ENCODE measurements at places on chromosomes 7 and 10. TPM values are rescaled to one million over a fixed set of nuclear protein-coding genes. Genes with fewer than 3 reads are reported as not detected.
A peak's percentile ranks its signal among the peaks of the same experiment; 100 is the strongest.

- DNase-seq = peak; percentile 30
Measured at GRCh38 chr7:18119985-18120384, 92.3 kb upstream of the PRPS1L1 start.

DNA sequence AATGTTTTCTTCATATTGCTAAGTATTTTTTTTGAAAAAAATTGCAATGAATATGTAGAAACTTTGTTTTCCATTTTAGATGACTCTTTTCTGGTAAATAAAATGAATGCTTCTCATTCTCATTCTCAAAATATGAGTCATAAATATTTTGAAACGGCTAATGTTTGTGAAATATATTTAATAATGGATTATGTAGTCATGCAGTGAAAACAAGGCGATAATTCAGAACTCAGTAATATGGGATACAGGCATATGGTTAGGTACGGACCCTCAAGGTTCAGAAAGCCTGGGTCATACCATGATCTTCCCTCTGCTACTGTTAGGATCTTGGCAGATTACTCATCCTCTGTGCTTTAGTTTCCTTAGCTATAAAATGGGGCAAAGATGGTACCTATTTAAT lies 46.2 kb upstream of the SLC39A12 start:
- no peak for DNase-seq

GRCh38 chr7:101255796-101256195 lies 10.9 kb upstream of the FIS1 start:
- DNase-seq = peak; percentile 44

DNA sequence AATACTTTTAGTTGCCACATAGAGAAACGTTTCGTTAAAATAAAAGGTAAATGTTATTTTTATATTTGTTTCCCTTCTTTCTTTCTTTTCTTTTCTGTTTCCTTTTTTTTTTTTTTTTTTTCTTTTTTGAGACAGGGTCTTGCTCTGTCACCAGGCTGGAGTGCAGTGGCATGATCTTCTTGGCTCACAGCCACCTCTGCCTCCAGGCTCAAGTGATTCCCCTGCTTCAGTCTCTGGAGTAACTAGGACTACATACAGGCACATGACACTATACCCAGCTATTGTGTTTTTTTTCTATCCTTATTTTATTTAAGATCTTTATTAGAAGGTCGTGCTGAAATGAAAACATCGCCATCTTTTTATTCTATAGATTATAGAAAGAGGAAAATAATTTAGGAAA lies 661.8 kb upstream of the MBL2 start:
- no peak for DNase-seq

DNA sequence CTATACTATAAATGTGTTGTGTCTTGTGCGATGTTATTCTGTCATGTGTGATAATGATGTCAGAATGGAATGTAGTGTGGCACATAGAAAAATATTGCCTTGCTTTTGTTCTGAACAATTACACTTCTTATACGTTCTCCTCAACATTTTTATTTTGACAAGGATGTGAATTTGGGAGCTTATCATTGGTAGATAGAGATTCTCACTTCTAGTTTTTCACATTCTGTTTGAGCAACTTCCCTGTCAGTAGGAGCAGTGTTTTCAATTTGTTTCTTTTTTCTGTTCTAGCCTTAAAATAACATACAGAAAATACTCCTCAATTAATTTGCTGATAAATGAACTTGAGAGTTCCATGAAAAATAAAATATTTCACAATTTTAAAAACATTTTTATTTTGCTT lies 17.6 kb downstream of the SUN3 start:
- DNase-seq = no peak

- DNase-seq = no peak
Measured at GRCh38 chr10:83816942-83817341, 322.4 kb upstream of the GHITM start.

DNA sequence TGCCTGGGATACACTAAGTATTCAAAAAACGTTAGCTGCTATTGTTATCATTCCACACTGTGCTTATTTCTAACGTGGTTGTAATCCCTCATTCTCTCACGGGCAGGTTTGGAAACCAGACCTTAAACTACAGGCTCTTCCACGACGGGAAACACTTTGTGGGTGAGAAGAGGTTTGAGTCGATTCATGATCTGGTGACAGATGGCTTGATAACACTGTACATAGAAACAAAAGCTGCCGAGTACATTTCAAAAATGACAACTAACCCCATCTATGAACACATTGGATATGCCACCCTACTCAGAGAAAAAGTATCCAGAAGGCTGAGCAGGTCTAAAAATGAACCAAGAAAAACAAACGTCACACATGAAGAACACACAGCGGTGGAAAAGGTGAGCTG lies 163.2 kb upstream of the PRR15 start:
- no peak for DNase-seq

GRCh38 chr10:3858051-3858845 lies 73.2 kb upstream of the KLF6 start:
- DNase-seq = no peak

Gene SUN3
- not detected for total RNA-seq

Measured in osteoblast (primary cell).